COR-L47 (cell line): ENCODE measurements at places on chromosomes 13 and 19.
A peak's percentile ranks its signal among the peaks of the same experiment; 100 is the strongest.

- DNase-seq, result no peak
Measured at GRCh38 chr13:106112191-106112590, 423.3 kb downstream of the EFNB2 start.

DNA sequence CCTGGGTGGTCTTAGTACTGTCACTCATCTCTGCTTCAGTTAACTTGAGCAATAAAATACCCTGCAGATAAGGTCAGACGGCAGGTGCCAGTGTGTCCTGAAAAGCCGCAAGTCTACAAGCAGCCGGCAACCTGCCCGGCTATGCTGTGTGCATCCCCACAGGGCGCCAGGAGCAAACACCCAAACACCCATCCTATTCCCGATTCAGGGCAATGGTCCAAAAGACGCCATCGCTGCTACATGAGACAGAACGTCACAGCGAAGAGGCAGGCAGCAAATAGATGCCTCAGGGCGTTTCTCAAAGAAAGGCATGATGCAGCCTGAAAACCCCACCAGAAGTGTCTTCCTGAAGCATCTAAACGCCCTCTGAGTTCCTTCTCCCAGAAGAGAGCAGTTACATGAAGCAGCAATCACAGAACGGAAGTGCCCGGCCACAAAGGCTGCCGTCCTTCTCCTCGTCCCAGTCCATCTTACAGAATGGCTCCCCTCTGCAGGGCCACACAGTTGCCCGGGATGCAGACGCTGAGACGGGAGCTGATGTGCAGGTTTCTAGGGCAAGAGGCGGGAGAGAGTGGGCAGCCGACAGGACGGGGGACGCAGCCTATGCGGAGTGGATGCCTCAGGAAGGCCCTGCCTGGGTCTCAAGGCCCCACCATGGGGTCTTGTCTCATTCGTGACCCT is 35.1 kb downstream of the RASA3 start:
- DNase-seq, result peak; percentile 90

- no peak for DNase-seq
Measured at GRCh38 chr13:110726726-110727125, 13.2 kb downstream of the ING1 start.

DNA sequence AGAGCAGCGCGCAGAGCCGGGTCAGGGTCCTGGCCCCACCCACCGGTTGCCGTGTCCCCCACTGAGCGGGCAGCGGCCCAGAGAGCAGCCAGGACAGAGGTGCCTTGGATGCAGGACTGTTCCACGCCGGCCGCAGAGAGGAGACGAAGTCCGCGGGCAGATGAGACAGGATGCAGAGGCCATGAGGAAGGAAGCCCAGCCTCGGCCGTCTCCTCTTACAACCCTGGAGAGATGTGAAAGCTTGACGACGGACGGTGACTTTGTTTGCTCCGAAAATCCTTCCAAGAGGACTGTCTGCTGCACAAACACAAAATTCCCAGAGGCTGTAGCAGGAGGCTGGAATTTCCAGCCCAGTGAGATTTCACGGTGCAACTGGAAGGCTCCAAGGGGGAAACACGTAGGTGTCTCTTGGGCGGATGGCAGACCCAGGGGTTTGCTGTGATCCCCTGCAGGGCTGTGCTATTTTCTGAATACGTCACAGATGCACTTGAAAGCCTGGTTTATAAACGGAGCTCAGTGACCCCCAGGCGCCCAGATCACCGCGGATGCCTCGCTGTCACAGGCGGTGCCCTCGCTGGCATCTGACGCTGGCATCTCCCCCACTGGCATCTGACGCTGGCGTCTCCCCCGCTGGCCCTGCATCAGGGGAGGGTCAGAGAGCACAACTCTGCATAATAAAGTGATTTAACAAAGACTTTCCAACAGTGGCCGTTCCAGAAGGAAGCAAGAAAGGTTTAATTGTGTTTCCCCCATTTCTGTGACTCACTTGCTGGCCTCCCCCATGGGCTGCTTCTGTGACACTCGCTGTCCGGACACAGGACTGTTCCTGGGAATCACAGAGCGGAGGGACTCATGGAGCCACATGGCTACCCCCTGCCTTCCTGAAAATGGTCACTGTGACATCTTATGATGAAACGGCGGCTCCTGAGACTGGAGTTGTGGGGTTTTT is 62.0 kb upstream of the C13orf46 start:
- DNase-seq, result no peak

- DNase-seq, result no peak
Measured at GRCh38 chr19:53812335-53812734, 11.8 kb downstream of the NLRP12 start.

- no peak for DNase-seq
Measured at GRCh38 chr13:106835477-106835876, 267.5 kb upstream of the ARGLU1 start.

- DNase-seq, result no peak
Measured at GRCh38 chr19:4555657-4556561, 3.6 kb downstream of the SEMA6B start.

DNA sequence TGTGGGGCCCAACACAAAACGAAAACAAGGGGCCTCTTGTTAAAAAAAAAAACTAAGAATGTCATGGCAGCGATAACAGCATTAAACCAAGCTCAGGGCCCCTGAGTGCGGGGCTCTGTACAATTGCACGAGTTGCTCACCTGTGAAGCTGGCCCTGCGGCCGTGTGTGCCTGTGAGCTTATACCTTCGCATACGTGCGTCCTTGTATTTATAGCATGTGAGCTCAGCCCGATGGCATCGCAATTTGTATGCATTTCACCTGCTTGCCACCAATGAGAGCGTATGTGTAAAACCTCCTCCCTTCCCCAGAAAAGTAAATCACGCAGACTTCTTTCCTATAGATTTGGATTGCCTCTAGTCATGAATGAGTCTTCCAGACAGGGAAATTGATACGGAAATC is 17.1 kb downstream of the HNRNPM start:
- DNase-seq, result no peak

- no peak for DNase-seq
Measured at GRCh38 chr13:103187721-103188156, 121.5 kb upstream of the SLC10A2 start.

DNA sequence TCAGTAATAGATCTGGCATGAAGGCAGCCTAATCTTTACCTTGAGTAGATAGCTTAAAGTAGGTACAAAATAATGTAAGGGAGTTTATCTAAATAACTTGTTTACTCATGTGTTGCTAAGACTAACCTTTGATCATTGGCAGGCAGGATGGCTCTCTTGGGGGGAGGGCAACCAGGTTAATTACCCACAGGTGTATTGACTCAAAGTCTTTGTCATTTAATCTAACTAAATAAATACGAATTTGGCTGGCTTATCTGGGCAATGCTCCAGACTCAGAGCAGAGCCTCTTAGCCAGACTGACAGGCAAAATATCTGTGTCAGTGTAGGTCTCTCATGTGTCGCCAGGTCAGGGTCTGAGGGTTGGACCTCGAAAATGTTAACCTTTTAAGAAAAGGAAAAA is 283.4 kb upstream of the KLHL1 start:
- peak; percentile 91 for DNase-seq

- no peak for DNase-seq
Measured at GRCh38 chr19:13401388-13401787, 104.9 kb downstream of the CACNA1A start.

GRCh38 chr13:50208826-50209335 is 193.6 kb downstream of the KCNRG start:
- DNase-seq, result no peak

DNA sequence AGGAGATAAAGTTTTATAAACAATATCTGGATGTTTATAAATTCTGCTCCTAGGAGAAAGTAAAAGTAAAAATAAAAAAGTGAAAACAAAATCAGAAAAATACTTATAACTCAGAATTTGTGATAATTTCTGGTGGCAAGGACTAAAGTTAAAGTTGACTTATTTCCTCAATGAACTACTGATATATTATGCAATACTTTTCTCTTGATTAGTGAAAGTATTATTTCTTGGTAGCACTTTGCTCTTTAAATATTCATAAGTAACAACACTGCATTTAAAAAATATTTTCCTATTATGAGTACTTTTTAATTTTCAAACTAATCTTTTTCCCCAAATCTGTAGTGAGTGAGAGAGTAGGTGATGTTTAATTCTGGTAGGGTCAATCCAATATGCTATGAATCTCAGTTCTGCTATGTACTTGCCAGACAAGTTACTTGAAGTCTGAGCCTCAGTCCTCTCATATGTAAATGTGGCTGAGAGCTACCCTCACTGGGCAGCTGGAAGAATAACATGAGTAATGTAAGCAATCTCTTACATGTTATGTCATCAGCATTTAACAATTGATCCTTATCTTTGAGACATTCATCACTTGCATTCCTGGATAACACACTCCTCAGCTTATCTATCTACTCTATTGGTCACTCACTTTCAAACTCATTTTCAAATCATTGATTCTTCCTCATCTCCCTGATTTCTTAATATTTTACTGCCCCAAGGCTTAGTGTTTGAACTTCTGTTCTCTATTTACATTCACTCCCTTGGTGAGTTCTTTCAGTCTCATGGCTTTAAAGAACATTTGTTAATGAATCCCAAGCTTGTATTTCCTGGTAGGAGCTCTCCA is 239.0 kb downstream of the RGCC start:
- no peak for DNase-seq

DNA sequence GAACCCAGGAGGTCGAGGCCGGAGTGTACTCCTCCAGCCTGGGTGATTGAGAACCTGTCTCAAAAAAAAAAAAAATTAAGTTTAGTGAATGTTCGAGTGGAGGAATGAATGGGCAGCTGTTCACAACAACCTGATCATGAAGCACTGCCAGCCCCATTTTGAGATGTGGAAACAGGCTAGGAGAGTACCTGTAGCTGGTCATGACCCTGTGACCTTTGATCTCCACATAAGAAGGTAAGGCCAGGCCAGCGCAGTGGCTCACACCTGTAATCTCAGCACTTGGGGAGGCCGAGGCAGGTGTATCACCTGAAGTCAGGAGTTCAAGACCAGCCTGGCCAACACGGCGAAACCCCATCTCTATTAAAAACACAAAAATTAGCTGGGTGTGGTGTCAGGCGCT is 7.6 kb downstream of the RAVER1 start:
- DNase-seq, result no peak

DNA sequence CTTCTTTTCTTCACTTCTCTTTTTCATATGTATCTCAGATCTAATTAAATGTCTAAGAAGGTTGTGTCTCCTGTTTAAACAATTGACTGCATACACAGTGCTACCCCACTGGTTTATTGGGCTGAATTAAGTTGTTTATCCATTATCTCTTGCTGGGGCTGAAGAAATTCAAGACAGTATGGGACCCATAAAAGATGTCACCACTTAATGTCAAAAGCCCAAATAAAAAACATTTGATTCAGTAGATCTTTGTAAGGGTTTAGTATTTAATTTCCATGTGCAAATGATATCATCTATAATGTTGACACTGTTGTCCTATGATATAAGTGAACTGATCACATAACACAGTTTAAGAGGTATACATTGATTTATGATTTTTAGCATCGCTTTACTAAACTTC is 1431.9 kb upstream of the PCDH20 start:
- DNase-seq, result no peak

GRCh38 chr13:24307211-24308067 is 1.9 kb upstream of the C1QTNF9 start:
- peak; percentile 30 for DNase-seq

DNA sequence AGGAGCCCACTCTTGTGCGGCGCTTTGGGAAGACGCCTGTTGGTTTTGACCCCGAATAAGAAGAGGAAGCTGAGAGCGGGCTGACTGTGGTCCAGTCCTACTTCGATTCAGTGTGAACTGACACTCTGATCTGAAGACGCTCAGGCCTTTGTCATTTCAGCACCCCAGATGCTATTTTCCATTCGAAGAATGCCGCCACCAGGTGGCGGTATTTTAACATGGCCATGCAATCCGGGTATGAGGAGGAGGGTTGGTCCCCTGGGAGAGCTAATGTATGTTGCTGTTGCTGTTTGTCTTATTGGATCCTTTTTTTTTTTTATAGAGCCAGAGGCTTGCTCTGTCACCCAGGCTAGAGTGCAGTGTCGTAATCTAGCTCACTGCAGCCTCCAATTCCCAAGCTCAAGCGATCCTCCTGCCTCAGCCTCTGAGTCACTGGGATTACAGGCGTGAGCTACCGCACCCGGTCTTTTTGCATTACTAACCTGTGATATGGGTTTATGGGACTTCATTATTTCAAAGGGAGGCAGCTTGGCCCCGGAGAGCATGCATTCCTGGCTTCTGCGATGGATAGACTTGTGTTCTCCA is 803 bp upstream of the TIMM44 start:
- peak; percentile 85 for DNase-seq

- no peak for DNase-seq
Measured at GRCh38 chr19:16370641-16371391, 46.2 kb downstream of the KLF2 start.

GRCh38 chr13:61339054-61339621 is 76.5 kb downstream of the PCDH20 start:
- no peak for DNase-seq

GRCh38 chr19:36420961-36421748 is 2.7 kb upstream of the ZFP82 start:
- no peak for DNase-seq

- DNase-seq, result no peak
Measured at GRCh38 chr19:4234862-4235201, 5.5 kb downstream of the EBI3 start.

DNA sequence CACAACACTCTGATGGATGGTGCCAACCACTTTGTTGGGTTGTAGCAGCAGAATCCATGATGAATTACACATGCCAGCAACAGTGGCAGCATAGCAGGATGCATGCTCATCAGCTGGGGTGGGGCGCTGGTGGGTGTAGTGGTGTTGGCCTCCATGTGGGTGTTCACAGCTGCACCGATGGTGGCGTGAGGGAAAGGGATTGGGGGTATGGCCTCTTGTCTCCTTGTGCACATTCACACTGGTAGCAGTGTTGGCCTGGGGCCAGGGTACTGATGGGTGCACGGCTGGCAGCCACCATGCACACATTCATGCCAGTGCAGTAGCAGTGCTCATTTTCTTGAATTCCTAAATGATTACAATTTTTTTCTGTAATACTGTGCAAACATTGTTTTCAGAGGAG is 2748.8 kb upstream of the PCDH20 start:
- no peak for DNase-seq

DNA sequence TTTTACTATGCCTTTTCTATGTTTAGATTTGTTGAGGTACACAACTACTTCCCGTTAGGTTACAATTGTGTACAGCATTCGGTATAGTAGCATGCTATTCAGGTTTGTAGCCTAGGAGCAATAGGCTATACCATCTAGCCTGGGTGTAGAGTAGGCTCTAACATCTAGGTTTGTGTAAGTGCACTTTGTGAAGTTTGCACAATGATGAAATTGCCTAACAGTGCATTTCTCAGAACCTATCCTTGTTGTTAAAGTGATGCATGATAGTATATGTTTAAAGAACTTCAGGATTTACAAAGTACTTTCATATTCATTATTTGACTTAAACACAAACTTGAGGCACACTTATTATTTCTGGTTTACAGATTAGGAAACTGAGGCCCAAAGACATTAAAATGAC is 11.5 kb upstream of the SERPINE3 start:
- no peak for DNase-seq

DNA sequence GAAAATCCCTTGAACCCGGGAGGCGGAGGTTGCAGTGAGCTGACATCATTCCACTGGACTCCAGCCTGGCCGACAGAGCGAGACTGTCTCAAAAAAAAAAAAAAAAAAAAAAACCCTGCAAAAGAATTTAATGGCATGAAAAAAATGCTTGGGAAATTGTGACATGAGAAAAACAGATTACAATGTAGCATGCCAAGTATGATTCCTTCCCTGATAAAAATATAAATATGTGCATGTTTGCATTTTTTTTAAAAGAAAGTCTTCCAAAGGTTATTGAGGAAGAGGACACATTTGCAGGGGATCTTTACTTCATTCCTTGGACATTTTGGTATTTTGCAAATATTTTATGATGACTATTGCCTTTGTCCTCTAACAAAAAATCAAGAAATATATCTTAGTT is 14.5 kb upstream of the ZBTB32 start:
- DNase-seq, result no peak
